NCI-H226 (cell line): ENCODE measurements at places on chromosomes 12 and 14.

- DNase-seq, result peak; percentile 9
Measured at GRCh38 chr12:106498056-106498455, 84.7 kb upstream of the RFX4 start.

- peak; percentile 21 for DNase-seq
Measured at GRCh38 chr12:82474798-82475184, 116.5 kb downstream of the METTL25 start.

DNA sequence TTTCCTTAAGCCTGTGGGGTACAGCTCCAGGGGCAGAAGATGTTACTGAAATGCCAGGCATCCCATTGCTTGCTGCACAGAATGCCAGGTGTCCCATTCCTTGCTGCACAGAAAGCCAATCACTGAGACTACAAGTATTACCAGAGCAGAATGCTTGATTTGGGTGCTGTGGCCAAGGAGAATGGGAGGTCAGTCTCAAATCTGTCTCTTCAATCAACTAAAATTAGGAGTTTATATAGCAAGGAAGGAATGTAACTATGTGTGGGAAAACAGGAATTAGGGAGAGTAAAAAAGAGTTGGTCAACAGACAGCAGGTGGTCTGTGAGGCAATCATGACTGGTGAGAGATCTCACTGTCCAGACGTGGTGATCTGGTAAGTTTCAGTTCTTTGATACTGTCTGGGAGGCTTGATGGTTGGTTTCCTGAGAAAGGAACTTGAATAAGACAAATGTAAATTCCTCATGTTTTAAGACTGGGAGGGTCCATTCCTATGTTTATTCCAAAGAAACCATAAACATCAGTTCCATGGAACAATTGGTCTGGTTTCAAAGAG, 31.2 kb upstream of the VASH1 start:
- DNase-seq, result no peak

DNA sequence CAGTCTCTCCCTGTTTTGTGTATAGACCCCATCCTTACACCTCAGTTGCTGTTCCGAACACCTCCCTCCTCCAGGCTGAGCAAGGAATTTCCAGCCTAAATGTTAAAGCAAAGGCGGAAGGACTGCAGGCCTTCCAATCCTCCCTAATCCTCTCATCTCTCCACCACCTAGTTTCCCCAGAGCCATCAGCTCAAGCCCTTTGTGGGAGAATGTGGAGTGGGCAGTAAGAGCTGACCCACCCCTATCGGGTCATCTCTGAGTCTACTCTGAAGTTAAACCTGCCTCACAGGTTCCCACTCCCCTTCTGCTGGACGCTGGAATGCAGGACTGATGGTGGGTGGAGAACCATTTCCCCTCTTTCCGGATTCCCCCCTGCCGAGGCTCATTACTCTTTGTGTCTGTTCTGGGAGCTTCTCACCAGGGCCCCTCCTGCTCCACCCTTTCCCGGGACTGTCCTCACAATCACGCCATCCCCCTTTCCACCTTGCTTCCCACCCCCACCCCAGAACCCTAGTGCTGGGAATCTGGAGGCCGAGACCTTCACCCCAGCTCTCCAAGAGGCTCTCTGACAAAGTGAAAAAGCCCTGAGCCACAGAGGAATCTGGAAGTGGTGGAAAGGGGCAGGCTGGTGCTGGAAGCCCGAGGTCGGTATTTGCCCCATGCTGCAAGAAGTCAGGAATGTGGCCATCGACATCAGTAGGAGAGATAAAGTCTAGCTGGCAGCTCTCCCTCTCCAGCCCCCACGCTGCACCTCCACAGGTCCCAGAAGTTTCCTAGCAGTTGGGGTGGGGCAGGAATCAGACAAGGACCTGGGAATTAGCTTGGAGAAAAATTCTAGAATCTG, 3.3 kb upstream of the KRT18 start:
- DNase-seq, result peak; percentile 100

DNA sequence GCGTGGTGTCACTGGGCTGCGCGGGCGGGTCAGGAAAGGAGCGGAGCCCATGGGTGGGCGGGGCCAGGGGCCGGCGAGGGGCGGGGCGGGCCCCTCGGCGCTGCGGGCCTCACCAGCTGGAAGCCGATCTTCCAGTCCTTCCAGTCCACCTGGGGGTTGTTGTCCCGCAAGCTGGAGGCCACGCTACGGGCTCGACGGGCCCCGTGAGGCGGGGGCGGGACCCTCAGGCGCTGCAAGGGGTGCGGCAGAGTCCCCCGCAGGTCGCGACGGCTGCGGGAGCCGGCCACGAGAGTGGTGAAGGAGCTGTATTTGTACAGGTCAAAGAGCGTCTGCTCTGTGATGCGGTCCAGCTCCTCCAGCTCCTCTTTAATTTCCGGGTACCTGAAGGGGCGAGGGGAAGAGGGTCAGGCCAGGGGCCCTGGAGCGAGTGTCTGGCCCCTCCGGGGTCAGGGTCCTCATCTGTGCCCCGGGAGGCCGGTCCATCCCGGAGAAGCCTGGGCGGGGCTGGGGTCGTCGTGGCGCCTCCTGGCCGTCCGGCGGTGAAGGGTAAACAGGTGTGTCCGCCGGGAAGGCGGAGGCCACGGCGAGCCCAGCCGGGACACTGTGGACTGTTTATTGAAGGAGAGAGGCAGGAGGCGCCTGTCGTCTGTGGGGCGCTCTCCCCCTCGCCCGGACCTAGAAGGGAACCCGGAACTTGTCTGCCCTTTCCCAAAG, 11.9 kb downstream of the SCNN1A start:
- DNase-seq, result peak; percentile 45

DNA sequence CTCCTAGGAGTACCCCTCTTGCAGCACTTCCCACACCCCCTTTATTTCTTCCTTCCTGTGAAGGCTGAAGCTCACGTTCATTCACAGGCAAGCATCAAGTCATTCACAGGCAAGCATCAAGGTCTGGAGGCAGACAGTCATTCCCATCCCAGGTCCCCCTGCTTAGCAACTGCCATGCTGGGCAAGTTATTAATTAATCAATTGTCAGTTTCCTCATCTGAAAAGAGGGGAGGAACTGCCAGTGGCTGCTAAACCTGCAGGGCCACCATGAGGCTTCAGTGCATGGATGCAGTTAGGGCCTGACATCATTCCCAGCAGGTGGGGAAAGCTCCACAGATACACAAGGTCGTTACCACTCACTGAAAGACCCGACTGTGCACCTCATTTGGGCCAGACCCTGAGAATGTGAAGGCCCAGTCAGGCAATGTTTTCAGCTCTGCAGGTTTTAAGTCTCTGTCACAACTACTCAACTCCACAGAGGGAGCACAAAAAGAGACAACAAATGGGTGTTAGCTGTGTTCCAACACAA, 85.0 kb upstream of the GPR68 start:
- DNase-seq, result no peak

- peak; percentile 79 for DNase-seq
Measured at GRCh38 chr14:21913759-21914158, 240.1 kb upstream of the OR4E1 start.

- DNase-seq, result peak; percentile 66
Measured at GRCh38 chr14:21867541-21867940, 193.9 kb upstream of the OR4E1 start.

DNA sequence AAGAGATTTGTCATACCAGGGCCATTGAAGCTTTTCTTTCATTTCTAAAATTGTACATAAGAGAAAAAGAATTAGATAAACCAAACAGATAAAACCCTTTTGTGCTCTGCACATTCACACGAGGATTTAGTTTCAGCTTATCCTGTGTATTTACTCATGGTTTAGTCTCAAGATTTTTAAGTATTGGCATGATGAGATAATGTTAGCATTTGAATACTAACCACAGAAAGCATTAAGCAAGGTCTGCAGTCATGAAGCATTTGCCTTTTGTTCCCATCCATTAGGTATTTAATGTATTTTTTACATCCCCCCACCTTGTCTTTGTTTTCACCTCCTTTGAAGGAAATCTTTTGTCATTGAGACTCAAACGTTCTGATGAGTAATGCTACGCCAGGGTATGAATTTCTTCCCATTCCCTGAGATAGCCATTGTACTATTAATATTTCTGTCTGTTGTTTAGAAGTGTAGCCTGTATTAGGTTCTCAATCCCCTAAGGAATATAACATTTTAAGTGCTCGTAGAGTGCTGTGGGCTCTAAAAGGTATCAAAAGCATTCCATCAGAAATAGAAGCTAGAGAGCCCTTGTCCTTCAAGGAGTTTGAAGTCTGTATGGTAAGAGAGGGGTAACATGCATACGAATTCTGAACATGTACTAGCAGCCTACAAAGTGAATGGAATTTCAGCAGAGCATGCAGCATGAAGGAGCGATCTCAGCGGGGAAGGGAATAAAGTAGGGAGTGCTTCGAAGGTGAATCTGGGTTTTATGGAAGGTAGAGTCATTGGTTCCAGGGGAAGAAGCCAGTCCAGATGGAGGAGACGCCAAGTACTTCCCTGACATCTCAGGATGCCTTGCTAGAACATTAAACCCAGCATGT, 22.3 kb downstream of the CRADD start:
- peak; percentile 28 for DNase-seq

- no peak for DNase-seq
Measured at GRCh38 chr12:73384592-73384991, 1112.4 kb downstream of the TRHDE start.

DNA sequence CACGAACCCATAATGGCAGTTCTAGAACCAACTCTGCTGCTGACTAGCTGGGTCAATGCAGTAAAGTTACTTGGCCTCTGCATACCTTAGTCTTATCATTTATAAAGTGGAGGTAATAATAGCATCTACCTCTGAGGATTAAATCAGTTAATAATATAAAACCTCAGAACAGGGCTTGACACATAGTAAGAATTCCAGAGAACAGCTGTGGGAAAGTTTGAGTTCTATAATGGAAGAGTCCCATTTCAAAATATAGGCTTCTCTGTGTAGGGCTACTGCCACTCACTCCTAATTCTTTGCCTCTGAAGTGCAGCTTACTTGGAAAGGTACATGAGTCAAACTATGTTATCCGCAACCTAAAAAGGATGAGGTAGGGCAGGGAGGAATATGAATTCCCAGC, 269.2 kb upstream of the PRKD1 start:
- no peak for DNase-seq

GRCh38 chr12:98295681-98296080, 219.7 kb upstream of the TMPO start:
- DNase-seq, result no peak

DNA sequence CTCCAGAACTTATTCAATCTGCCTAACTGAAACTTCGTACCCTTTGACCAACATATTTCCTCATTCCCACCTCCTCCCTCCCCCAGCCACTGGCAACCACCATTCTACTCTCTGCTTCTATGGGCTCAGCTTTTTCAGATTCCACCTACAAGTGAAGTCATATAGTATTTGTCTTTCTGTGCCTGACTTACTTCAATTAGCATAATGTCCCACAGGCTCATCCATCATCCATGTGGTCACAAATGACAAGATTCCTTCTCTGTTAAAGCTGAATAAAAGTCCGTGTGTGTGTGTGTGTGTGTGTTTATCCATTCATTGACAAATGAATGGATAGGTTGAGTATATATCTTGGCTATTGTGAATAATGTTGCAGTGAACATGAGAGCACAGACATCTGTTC, 1.3 kb upstream of the C14orf39 start:
- DNase-seq, result no peak

- DNase-seq, result no peak
Measured at GRCh38 chr12:81800298-81801148, 41.4 kb upstream of the PPFIA2 start.

DNA sequence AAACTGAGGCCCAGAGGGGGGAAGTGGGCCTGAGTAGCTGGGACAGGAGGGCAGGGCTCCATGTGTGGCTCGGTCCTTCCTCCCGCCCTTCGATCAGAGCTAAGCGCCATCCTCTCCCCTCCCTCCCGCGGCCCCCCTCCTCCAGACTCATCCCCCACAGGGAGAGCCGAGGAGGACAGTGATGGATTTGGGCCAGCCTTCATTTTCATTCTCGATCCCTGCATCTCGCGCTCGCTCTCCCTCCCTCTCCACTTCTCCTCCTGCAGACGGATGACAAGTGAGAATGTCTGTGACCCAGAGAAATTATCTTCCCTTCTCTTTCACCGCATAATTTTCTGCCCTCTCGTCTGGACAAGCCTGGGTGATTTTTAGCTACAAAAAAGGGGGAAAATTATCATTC, 183.3 kb downstream of the RBM19 start:
- DNase-seq, result no peak

- peak; percentile 56 for DNase-seq
Measured at GRCh38 chr14:105067140-105067968, 2.1 kb upstream of the GPR132 start.

DNA sequence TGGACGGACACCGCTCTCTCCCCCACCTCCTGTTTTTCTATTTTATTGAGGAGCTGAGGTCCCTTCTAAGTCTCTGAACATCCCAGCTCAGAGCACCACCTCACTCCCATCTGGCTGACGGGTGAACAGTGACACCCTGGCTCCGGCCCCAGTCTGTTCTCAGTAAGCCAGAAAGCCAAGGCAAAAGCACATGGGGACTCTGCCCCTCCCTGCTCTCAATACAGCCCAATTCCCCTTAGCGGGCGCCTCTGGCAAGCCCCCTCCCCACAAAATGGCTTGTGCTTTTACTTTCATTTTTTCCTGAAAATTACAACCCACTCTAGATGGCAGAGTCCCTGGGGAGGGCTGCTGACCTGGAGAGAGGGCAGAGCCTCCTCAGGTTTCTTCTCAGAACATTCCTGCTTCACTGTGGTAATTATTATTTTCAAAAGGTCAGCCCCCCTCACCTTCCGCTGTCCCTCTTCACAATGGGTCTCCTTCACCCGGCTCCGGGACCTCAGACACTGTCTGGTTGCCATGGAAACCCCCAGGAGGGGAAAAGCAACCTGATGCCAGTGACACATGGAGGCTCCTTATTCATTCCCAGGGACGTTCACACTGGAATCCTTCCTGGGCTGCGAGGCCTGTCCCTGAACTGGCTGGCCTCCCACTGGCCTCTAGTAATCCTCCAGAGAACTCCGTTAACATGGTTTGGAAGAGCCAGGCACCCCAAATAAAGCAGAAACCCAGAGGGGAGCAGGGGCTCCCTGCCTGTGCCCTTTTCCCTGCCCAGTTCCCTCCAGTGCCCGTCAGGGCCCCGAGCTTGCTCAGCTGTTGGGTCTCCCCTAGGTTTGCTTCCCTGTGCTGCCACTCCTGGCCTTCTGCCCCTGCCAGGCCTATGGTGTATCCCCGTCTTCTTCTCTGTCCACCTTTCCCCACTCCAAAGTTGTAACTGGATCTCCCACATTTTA, 15.9 kb downstream of the COL2A1 start:
- no peak for DNase-seq

GRCh38 chr12:59716043-59716442, 120.2 kb downstream of the SLC16A7 start:
- DNase-seq, result no peak

DNA sequence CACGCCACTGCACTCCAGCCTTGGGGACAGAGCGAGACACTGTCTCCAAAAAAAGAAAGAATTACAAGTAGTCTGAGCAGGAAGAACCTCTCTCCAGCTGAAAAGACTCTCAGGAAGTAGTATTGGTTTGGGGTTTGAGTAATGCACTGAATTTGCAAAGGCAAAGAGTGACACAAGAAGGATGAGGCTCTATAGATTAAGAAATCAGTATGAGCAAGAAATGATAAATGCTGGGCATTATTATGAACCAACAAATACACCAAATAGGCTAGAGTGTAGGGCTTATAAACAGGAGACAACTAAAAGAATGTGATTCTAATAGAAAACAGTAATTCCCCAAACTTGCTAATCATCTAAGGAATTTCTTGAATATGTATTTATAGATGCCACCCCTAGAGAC, 2.6 kb upstream of the SLC35E3 start:
- no peak for DNase-seq

GRCh38 chr12:43210485-43211192, 341.4 kb downstream of the ADAMTS20 start:
- DNase-seq, result peak; percentile 94

GRCh38 chr14:51630987-51631386, 20.7 kb upstream of the FRMD6 start:
- no peak for DNase-seq
